M059J (cell line): ENCODE measurements at places on chromosomes 11 and 22. TPM values are rescaled to one million over a fixed set of nuclear protein-coding genes. Genes with fewer than 3 reads are reported as not detected.

DNA sequence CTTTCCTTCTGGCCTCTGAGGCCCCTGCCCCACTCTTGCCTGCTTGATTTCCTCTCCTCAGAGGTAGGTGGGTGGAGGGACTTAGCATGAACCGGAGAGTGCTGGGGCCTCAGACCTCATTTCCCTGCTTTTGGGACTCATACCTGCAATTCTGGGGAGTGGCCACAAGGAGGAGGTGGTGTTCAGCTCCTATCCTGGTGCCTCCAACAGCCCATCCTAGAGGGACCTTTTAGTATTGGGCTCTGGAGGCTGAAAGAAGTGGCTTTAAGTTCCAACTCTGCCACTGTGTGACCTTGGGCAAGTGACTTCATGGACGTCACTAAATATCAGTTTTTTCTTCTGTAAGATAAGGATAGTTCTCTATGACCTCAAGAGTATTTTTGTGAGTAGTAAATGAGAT is 98.6 kb downstream of the KIAA1671 start:
- no peak for DNase-seq

GRCh38 chr22:21726650-21727049 is 8.9 kb downstream of the YPEL1 start:
- DNase-seq: no peak

- DNase-seq: no peak
Measured at GRCh38 chr22:49480896-49481658, 346.6 kb downstream of the BRD1 start.

DNA sequence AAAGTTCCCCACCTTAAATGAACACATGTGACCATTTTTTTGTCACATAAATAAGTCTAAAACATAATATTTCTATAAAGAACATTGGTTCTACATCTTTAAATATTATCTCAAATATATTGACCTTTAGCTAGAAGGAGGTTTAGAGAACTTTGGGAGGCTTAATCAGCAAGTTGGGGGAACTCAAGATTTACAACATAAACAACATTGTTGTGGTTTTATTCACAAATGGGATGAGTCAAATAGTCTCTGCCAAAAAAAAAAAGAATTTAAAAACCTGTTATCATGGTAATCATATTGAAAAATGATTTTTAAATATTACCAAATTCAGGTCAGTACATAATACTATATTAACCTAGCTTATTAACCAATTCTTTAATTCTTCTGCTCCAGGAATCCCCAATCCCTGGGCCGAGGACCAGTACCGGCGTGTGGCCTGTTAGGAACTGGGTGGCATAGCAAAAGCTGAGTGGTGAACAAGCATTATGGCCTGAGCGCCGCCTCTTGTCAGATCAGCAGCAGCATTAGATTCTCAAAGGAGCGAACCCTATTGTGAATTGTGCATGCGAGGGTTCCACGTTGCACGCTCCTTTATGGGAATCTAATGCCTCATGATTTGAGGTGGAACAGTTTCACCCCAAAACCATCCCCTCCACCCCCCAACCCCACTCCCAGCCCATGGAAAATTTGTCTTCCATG is 98.2 kb downstream of the RDX start:
- DNase-seq: peak; percentile 53

- DNase-seq: no peak
Measured at GRCh38 chr22:17769013-17769715, 5.1 kb downstream of the BID start.

SHANK2 gene
- not detected in 2 replicates for total RNA-seq

FJX1 gene
- 10.5 and 14.4 TPM in 2 replicates for total RNA-seq

RGL4 gene
- total RNA-seq: not detected in 2 replicates
